ENCODE measurements at places on chromosomes 11 and 22.
A peak's percentile ranks its signal among the peaks of the same experiment; 100 is the strongest.

- DNase-seq, result no peak
Measured at GRCh38 chr11:110691926-110692325, 20.3 kb downstream of the ARHGAP20 start.

GRCh38 chr11:86575208-86575855 lies 97.1 kb downstream of the ME3 start:
- DNase-seq, result no peak

DNA sequence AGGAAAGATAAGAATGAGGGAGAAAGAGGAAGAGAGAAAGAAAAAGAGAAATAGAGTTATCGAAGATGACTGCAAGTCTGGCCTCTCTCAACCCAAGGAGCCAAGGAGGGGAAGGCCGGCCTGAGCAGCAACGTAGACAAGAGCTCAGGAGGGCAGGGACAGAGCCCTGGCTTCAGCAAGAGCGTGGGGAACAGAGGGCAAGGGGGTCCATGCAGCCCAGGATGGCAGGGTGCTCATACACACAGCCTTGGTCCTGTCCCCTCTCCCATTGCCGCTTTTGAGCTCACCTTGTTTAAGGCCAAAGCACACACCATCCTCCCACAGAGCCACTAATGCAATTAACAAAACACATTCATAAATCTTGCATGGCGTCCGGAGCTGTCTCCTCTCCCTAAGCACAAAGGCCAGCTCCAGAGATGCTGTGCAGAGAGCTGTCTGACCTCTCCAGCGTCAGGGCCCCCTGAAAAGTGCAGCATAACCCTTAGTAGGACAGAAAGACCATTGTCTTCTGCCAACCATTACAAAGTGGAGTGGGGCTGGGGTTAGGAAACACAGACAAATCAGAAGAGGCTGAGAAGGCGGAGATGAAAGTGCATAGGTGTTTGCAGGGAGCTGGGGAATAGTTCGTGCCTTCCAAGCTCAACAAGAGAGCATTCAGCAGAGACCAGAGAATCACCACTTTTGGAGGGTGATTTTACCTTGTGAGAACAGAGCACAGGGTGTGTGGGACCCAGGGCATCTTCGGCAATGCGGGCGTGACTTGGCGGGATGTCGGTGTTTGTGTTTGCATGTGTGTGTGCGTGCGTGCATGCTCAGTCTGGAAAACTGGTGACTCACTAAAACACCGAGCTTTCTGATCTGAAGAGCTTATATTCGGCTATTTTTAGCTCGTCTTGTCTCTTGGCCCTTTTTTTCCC lies 28.2 kb upstream of the JAM3 start:
- DNase-seq, result no peak

GRCh38 chr11:106828976-106829375 lies 189.3 kb downstream of the GUCY1A2 start:
- no peak for DNase-seq

DNA sequence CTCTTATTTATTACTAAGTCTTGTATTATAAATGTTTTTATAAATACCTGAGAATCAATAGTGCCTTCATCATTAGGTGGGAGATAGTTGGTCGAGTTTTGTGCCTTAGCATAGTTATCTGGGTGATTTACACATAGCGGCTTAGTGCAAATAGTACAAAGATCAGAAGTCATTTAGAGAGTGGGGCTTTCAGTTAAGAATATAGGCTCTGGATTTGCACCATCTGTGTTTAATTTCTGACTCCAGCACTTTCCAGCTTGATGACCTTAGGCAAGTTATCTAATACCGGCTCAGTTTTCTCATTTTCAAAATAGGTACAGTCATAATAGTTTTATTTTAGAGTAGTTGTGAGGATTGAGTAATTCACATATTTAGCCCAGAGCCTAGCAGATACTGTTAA lies 26.4 kb downstream of the PDE3B start:
- no peak for DNase-seq

DNA sequence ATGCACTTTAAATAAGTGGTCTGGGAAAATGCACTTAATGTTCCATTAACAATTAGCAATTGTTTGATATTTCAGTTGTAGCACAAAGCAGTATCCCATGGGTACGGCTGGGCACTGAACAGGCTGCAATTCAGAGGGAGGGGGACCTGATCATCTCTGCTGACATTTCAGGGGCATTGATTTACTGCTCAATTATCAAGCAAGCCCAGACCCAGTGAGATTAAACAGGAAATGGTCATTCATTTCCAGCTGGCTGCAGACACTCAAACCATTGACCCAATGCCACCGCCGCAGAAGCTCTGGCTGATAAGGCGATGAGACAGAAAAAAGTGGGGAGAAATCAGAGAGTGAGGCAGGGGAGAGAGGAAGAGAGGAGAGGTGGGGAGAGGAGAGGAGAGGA lies 1.2 kb downstream of the GPR83 start:
- DNase-seq, result no peak

DNA sequence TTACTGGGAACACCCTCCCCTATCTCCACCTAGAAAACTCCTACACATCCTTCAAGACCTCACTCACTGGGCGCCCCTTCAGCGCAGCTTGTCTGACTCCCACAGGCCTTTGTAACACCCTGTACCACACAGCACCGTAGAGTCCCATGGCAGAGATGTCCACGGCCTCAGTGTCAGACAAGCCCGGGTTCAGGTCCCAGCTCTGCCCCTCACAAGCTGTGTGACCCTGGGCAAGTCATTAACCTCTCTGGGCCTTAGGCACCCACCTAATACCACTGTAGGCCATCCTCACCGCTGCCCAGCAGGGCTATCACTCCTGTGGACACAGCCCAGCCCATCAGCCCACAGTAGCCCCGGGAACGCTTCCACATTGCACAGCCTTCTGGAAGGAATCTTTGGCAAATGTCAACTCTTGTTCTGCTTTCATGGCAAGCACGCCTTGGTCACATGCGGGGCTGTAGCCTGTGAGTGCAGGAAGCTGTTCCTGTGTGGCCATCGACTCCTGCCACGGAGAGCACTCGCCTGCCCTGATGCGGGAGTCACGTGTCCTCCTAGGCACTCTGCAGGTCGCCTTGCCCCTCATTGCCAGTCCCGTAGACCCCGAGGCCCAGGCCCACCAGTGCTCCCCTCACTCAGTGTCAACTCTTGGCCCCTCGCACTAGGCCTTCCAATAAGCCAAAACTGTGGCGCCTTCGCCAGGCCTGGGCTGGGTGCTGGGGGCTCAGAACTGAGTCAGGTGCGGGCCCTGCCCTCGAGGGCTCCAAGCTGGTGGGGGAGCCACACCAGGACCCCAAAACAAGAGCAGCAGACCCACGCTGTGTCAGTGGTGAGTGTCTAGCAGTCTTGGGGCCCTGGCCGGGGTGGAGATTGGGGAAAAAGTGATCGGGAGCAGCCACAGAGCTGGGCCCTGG lies 32.9 kb upstream of the RFPL3 start:
- DNase-seq, result no peak

DNA sequence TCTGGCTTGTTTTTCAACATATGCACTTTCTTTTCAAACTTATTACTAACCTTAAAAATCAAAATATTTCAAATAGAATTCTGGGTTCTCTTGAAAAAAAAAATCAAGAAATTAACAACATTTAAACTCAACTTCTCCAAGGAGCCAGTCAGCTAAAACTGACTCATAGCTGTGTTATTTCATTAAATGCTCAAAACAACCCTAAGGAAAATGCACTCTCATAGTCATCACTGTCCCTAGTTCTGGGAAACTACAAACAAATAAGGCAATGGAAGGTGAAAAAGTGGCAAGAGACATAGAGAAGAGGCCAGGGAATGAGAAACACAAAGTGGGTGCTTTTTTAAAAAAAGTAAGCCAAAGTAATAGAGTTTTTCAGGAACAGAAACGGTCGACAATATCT lies 4.1 kb upstream of the ARHGAP20 start:
- DNase-seq, result no peak

GRCh38 chr11:63508009-63508408 lies 2.1 kb downstream of the LGALS12 start:
- DNase-seq, result peak; percentile 86

- no peak for DNase-seq
Measured at GRCh38 chr11:15905366-15906104, 450.8 kb downstream of the SOX6 start.

- DNase-seq, result no peak
Measured at GRCh38 chr22:47849576-47849975, 1087.1 kb downstream of the TBC1D22A start.

DNA sequence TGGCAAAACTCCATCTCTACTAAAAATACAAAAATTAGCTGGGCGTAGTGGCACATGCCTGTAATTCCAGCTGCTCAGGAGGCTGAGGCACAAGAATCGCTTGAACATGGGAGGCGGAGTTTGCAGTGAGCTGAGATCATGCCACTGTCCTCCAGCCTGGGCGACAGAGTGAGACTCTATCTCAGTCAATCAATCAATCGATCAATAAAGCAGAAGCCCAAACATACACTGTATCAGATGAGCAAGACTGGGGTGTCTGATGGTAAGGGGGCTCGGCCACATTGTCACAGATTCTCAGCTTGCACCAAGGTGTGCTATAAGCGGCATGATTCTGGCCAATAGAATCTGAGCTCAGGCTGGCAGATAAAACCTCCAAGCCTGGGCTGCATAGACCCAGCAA lies 261.1 kb downstream of the BUD13 start:
- no peak for DNase-seq

GRCh38 chr22:49756676-49757075 lies 71.0 kb downstream of the BRD1 start:
- DNase-seq, result no peak

DNA sequence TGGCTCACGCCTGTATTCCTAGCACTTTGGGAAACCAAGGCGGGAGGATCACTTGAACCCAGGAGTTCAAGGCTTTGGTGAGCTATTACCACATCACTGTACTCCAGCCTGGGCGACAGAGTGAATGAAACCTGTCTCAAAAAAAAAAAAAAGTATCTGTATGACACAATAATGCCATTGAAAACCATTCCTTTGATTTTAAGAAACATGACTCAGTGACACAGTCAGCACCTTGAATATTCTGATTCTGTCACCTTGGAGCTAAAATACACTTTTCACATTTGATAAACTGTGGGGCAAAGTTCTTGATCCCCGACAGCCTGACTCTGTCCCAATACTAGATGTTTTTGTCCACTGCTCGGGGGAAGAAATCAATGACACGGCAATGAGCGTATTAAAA lies 16.7 kb upstream of the ELFN2 start:
- DNase-seq, result no peak

DNA sequence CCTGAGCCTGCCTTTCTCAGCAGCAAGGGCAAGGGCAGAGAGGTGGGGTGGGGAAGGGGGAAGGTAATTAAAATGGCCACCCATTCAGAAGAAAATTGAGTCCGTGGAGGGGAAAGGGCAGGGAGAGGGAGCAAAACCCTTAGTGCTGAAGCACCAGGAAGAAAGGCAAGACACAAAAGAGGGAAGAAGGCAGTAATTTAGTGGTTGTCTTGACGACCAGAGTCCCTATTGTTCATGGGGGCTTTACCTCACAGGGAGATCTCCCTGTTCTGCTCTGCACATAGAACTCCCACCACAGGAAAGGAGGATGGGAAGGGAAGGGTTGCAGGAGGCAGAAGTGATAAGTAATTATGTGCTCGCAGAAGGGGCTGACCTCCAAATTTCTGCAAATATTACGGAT lies 23.4 kb downstream of the SNX19 start:
- no peak for DNase-seq

- no peak for DNase-seq
Measured at GRCh38 chr11:10659339-10660216, 34.0 kb downstream of the IRAG1 start.

GRCh38 chr11:70036971-70037882 lies 40.9 kb upstream of the ANO1 start:
- DNase-seq, result no peak

DNA sequence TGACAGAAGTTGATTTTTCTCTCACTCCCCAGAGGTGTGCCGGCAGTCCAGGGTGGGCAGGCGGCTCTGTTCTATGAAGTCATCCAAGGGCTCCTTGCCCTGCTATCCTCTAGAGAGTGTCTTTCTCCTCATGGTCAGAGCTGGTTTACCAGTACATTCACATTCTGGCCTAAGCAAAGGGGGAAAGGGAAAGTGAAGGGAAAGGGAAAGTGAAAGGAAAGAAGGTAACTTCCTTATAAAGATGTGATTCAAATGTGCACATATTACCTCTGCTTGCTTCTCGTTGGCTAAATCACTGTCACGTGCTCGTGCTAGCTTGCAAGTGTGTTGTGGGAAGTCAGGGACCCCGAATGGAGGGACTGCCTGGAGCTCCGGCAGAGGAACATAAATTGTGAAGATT lies 2.9 kb upstream of the HTATIP2 start:
- peak; percentile 58 for DNase-seq

DNA sequence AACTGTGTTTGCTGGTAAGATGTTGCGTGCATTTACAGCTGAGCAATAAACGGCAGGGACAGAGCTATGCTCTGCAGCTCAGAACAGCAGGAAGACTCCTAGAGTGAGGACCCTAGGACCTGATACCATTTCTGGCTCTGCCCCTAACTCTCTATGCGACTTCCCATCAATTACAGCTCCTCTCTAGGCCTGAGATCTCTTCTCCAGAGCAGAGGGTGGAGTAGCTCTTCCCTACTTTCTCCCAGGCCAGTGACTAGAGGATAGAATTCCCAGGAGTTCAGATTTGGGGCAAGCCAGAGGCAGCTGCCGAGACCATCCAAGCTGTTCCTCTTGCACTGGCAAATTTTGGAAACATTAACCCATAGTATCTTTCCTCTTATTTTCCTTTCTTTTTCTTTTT lies 12.8 kb upstream of the SCGB1A1 start:
- no peak for DNase-seq

DNA sequence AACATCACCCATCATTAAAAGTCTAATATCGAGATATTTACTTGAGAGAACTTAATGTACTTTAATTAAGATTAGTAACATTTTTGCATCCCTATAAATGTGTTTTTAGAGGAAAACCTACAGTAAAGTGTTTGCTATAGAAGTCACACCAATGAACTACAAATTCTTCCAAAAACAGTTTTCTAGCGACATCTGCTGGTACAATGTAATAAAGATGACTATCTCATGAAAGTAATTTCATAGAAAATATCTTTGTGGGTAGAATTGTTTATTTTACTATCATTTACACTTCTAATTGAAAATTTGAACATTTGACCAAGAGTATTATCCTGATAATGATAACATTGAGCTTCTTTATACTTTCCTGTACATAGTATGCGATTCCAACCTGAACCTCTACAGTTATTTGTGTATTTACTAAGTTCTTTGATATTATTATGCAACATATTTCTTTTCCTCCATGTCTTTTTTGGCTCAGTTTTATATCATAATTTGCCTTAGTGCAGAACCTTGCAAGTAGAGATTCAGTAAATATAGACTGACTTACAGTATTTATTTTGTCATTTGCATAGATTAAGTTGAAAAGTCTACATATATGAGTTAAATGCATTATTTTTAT lies 252.7 kb downstream of the TMEM135 start:
- DNase-seq, result peak; percentile 84

DNA sequence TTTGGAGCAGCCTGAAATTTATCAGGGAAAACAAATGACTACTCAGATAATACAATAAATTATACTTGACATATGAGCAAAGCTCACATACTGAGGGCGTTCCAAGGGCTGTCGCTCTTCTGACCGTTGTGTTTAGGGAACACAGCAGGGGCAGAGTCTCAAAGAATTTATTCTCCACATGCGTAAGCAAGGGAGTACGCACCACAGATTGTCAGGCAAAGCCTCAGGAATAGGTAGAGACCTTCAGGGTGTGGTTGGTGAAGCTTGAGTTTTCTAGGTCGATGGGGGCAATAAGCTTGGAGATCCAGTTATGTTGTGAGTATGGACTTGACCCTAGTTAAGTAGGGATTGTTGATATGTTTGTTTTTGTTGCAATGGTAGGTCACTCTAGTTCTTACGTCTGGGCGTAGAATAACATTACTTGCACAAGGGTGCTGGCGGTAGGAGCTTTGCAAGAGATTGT lies 830 bp downstream of the ACAT1 start:
- DNase-seq, result no peak

All from T47D (cell line).